ENCODE measurements at places on chromosomes 7 and 10.

- DNase-seq: no peak
Measured at GRCh38 chr7:954330-955238, at the start of gene ADAP1. ADAP1 (minus strand) TSS chr7:954680; CDS start chr7:954477, 203 bp downstream.

- no peak for DNase-seq
Measured at GRCh38 chr7:139044813-139045794, 9.3 kb upstream of the ZC3HAV1L start.

DNA sequence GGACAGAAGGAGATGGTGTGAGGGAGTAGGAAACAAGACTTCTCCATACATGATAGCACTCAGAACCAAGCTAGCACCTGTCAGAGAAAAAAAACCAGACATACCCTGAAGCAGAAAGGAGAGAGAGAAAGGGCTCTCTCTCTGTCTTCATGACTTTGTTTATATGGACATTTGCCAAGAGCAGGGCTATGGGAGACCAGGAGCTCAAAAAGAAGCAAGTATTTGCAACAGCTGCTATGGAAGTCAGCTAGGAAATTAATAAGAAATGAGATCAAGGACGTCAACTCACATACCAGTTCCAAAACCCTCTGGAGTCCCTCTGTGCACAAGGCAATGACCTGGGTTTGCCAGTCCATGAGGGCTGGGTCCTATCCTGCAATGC, 111.6 kb downstream of the SGMS1 start:
- no peak for DNase-seq

DNA sequence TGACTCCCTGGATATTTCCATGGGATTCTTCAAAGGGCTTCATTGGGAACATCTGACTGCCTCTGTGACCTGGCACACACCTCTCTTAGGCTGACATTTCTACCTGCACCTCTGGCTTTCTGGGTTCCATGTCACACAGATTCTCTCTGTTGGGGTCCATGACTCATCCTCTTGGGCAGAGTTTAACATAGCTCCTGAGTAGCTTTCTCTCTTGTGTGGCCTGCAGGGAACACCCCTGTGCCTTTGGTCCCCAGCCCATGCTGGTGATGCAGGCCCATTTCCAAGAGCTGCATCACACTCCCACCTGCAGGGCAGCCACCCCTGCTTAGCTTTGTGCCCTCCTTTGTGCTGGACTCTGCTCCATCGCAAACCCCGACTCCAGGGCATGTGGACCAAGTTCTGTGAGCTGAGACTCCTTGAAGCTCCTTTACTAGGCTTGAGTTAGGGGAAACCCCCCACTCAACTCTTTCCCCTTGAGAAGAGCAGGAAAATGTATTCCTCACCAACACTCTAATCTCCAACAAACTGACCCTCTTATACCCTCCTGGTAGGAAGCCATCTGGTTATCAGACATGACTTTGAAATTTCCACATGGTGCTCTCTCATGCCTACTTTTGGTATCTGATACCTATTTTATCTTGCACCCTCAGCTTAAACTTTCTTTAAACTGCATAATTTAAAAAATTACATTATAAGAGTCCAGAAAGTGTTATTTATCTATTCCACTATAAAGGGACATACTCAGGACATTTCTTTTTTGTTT, 93.3 kb downstream of the ZNF777 start:
- no peak for DNase-seq

- no peak for DNase-seq
Measured at GRCh38 chr10:112533916-112534315, 86.9 kb downstream of the VTI1A start.

DNA sequence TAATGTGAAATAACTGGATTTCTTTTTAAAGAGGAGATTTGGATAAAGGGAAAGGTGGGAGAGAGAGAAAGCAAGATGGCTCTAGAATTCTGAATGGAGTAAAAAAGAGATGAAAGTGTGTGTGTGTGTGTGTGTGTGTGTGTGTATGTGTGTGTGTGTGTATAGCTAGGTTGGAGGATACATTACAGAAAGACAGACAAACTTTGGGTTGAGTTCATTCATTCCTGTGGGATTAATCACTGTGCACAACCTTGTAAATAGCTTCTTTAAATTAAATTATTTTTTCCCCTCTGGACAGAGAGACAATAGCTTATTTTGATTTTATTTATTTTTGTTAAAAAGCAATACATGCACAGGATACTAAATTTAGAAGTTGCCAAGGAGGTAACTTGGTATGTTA, 7.5 kb downstream of the ASB4 start:
- no peak for DNase-seq

- DNase-seq: no peak
Measured at GRCh38 chr7:143238289-143238980, 16.6 kb downstream of the TAS2R40 start.

GRCh38 chr7:38673795-38674194, 42.6 kb upstream of the AMPH start:
- DNase-seq: no peak

GRCh38 chr7:158549616-158550393, 37.8 kb downstream of the PTPRN2 start:
- DNase-seq: no peak

DNA sequence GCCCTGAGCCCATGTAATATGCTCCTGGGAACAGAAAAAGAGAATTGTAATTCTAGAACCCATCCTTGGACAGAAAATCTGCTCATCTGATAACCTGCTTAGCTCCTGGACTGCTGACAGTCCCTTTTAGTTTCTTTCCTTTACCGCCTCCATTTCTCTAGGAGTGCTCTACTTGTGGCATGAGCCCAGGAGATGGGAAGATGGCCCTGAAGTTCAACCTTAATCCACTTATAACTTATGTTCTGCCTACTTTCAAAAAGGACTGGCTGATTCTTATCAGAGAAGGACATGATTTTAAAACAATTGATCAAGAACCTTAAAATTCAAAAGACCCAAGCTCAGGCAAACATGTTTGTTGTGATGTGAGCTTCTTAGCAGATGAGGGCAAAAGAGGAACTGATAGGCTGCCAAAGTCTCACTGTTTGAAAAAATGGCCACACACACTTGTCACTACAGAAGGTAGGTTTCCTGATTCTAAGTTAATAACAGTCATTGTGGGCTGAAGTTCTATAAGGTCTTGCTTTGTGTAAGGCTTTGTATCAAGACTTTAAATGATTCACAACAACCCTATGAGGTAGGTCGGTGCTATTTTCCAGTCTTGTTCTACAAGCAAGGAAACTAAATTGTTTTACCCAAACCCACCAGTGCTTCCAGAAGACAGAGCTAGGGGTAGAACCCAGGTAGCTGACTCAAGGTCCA, 94.3 kb upstream of the AFAP1L2 start:
- DNase-seq: no peak

DNA sequence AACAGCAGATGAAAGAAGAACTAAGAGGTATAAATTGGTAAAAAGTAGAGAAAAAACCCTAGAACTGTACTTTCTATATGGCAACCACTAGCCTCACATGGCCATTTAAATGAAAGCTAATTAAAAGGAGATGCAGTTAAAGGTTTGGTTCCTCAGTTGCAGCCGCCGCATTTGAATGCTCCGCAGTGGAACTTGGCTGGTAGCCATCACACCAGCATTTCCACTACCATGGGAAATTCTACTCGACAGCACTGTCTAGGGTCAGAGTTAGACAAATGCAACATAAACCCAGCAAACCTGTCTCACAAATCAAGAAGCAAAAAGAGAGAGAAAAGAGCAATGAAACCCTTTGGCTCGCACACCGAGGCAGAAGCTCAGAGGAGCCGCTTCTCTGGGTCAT, 29.7 kb downstream of the VIPR2 start:
- DNase-seq: no peak

Data from cortex of kidney (tissue), 1 donor.